ENCODE measurements at places on chromosomes 1 and 21. TPM values are rescaled to one million over a fixed set of nuclear protein-coding genes. Genes with fewer than 3 reads are reported as not detected.

CLCA4 gene
- total RNA-seq: not detected

HSPB7 gene
- 1.2 TPM for total RNA-seq

CPTP gene
- 40.0 TPM for total RNA-seq

GBP5 gene
- 0.68 TPM for total RNA-seq

DNA sequence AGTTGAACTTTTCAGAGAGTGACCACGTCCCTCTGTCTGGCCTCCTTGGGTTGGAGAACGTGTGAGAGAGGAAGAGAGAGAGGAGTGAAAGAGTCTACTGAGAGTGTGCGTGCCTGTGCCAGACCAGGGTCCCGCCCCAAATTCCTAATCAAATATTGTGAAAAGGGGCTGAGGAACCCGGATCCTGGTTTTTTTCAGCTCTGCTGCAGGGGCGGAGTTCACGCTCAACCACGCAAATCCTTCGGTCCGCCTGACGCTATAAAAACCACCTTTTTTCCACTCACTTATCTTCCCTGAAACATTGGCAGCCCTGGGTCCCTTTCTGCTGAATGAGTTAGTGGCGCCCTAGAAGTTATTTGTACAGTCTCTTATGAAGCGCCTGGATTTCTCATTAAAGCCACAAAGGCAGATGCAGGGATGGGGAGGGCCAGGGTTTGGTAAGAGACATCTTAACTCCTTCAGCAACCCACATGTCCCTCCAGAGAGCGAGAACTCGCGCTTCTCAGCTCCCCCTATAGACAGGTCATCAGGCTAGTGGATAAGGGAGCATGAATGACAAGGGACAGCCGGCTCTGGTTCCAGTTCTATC lies at the start of gene FMOD:
Gene FMOD (minus strand): TSS at position 86 of the 589 bp plus-strand sequence. CDS start 2,852 bp downstream, outside the sequence.
- DNase-seq: no peak

DNA sequence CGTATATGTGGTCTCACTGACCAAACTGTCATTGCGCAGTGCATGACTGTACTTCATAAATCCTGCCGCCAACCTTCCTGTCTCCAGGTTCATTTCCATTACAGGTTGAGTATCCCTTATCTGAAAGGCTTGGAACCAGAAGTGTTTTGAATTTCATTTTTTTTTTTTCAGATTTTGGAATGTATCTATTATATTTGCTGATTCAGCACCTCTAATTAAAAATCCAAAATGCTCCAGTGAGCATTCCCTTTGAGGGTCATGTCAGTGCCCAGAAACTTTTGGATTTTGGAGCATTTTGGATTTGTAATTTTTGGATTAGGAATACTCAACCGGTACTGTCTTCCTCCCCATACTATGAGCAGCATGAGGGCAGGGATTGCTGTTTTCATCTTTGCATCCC lies 30.7 kb upstream of the RBBP5 start:
- DNase-seq: no peak

- DNase-seq: no peak
These were observed 1206.7 kb upstream of the ADGRL2 start for GRCh38 chr1:80594013-80594412.

GRCh38 chr1:5650283-5651026 lies 341.8 kb downstream of the NPHP4 start:
- peak; percentile 24 for DNase-seq

GRCh38 chr1:90139837-90140236 lies 144.9 kb downstream of the ZNF326 start:
- no peak for DNase-seq

DNA sequence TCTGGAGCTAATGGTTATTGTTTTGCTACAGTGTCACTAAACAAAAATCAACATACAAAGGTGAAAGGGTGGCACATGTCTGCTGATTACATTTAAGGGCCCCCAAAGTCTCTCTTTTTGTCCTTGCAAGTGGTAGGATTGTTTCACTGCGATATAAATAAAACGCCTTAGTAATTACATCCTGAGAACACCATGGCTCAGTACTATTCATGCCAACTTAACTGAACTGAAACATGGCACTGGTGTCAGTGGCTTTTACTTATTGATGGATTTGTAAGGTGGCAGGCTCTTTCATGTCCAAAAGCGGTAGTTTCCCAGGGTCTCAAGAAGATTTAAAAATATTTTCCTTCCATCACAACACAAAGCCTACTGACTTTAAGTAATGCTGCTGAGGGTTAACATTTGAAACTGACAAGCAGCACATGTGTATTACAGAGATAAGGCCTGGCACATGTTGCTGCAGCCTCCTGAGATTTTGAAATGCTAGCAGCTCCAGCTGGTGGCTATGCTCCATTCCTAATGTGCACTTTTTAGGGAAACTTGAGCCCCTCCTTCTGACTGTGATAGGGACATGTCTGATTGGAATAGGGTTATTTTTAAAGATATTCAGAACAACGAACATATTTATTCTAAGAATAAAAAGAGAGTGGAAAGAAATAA lies 86.8 kb downstream of the ATP1B1 start:
- peak; percentile 53 for DNase-seq

DNA sequence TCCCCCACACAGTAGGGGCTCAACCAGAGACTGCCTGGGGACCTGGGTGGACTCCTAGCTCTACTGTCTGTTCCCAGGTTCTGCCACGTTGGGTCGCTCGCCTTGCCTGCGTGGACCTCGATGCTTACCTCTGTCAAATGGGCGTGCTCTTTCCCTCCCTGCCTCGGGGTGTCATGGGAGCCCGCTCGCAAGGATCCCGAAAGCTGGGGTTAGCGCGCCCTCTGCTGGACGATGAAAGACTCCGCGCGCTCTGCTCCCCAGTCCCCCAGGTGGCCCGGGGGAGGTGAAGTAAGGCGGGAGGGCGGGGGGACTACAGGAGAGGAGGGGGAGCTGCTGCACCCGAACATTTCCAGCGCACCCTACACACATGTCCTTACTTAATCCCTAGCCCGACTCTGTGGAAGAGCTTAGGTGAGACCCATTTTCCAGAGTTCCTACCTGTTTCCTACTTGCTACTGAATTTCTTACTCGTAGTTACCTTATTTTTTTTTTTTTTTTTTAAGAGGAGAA lies 2.3 kb upstream of the BSND start:
- peak; percentile 77 for DNase-seq

GRCh38 chr21:25273959-25274358 lies 333.3 kb downstream of the MRPL39 start:
- no peak for DNase-seq

All from left lobe of liver (tissue), 2 donors.